ENCODE measurements at places on chromosomes 7 and 10.

DNA sequence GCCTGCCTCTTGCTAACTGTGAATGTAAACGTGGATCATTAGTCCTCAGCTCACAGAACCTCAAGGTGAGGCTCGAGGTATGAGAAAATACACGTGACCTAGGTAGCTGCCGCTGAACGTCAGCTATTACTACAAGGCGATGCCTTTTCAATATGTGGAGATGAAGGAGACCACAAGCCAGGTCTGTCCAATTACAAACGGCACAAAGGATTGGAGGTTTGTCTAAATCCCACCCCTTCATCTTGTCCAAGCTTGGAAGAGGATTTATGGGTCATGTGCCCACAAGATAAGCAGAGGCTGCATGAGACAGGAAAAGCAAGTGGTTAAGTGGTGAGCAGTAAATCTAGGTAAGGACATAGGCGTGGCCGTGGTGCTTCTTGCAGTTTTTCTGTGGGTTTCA is 3.4 kb downstream of the H2BK1 start:
- no peak for DNase-seq

GRCh38 chr7:105879782-105880181 is 3.4 kb upstream of the ATXN7L1 start:
- DNase-seq: no peak

DNA sequence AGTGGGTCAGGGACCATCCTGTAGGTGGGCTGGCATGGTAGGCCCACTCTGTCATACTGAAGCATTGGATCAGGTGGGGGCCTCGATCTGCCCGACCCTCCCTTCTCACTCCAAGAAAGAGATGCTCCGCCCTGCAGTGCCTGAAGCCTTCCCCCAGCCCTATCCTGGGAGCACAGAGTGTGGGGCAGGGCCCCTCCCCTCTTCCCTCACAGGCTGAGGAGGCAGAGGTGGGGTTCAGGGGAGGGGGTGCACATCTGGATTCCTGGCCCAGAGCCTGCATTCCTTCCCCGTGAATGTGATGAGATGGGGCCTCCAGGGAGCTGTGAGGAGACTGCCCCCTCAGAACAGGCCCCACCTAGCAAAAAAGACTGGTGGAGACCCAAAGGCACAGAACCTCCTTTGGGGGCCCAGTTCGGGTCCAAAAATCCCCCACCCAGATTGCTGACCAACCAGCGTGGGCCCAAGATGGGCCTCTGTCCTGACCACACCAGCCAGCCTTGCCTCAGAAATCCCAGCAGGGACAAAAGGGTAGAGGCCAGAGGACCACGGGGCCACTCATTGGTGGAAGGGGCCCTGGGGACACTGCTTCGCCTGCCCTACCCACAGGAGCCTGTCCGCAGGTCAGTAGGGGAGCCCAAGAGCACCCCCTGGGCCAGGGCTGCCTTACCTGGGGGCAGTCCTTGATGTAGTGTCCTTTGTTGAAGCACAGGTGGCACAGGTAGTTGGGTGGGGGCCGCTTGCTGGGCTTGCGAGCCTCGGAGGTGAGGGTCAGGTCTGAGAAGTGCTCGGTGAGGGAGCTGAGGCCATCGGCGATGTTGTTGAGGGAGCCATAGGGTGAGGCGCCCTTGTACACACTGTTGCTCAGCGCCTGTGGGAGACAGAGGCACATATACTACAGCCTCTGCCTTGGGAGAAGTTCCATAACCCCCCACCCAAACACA is 13.3 kb downstream of the ZCCHC24 start:
- no peak for DNase-seq

- no peak for DNase-seq
These were observed 187.8 kb downstream of the ETV1 start for GRCh38 chr7:13801669-13802068.

DNA sequence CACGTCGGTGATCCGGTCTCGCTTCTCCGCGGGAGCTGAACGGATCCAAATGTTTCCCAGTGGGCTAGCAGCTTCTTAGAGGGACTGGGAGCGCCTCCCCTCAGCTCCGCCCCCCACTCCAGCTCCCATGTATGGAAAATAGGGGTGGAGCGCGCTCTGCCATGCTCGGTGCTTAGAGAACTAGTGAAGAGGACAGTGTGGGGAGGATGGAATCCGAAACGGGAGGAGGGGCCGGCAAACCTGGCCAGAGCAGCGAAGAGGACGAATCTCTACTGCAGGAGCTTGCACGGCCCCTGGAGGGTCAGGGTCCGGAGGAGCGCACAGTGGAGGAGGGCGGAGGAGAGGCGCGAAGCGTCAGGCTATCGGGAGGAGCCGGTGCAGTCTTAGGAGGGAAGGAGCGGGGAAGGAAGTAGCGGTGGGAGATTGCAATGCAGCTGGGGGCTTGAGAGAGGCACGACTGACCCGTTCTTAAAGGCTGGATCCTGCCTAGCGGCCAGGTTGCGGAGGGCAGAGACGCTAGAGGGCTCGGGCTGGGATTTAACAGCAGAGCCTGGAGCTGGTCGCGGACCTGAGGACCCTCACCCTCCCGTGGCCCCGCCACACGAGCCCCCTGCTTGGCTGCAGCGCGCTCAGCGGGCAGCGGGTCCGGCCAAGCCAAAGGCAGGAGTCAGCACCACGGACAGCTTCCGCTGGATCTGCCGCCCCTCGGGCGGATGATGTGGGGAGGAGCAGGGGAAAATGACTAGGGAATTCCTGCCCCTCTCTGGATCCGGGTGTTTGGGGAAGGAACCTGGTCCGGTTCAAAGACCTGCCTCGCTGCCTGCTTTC is at the start of gene PRLHR:
Gene PRLHR (minus strand): TSS at position 51 of the 828 bp plus-strand sequence. CDS start 404 bp downstream, outside the sequence.
- no peak for DNase-seq

GRCh38 chr7:114832906-114833595 is 88.8 kb upstream of the MDFIC start:
- no peak for DNase-seq

- DNase-seq: no peak
These were observed 5.4 kb downstream of the SFR1 start for GRCh38 chr10:104127411-104127810.

DNA sequence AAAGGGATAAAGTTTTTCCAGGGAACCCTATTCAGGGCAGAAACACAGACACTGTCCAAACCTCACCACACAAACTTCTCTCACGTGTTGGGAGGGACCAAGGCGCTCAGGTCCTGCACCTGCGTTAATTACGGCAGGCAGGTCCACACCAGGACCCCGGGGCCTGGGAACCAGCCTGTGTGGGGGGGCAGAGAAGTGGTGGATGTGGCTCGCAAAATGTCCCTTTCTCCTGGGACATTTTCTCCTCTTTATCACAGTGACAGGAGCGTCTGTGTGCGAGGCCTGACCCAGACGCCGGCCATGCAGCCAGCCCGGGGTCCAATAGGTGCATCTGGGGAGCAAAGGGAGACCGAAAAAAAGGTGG is 73.4 kb upstream of the ZNF722 start:
- no peak for DNase-seq

GRCh38 chr10:74705358-74705980 is 120.9 kb upstream of the KAT6B start:
- no peak for DNase-seq

GRCh38 chr10:25698638-25699037 is 235.4 kb upstream of the MYO3A start:
- no peak for DNase-seq

GRCh38 chr7:108257954-108258353 is 127.8 kb upstream of the LAMB4 start:
- DNase-seq: no peak

GRCh38 chr7:149093228-149093627 is 2.7 kb upstream of the ZNF786 start:
- DNase-seq: no peak

DNA sequence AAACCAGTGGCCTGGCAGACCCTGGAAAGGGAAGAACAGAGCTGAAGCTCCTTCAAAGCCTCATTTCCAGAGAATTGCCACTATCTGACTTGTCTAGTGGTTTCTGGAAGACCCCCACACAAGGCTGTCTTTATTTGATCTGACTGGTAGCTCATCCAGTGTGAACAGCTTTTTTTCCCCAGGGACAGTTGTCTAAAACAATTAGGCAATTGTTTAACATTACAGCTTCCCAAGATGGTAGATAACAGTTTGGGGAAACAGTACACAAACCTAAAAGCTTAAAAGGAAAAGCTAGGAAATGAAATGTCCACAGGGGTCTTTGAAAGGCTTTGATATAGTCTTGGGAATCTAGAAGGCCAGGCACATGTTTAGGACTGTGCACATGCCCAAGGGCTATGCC is 203.4 kb upstream of the CTBP2 start:
- no peak for DNase-seq

DNA sequence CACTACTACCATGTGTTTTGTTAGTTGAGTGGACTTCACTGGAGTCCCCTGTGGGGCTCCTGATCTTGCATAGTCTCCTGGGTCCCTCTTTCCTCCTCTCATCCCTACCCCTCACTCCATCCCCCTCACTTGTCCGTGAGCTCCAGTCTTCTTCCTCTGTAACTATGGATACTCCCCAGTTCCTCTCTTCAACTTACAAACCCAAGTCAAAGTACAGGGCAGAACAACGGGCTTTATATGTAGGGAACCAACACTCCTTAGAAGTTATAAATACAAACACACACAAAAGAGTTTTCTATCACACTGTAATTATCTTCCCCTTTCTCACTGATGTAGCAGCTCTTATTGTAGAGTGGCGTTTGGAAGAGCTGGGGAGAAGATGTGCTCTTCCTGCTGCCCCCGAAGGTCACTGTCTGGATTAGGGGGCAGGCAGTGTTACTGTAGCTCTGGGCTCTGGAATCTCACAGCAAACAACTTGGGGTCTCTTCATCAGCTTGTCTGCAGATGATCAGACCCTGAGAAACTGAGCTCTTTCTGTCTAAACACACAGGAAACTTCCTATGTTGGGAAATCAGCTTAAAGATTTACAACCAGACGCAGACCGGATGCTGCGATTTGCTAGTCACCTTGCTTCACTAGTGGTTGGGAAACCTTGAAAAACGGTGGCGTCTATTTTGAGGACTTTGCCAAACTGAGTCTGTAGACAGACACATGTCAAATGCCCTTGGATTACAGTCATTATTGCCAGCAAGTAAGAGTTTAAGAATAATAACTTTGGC is 13.6 kb downstream of the SNX10 start:
- no peak for DNase-seq

Data from GM12891 (cell line).